ENCODE measurements at places on chromosomes 2 and 18. TPM values are rescaled to one million over a fixed set of nuclear protein-coding genes. Genes with fewer than 3 reads are reported as not detected.

Gene MYO1B
- 137 TPM for total RNA-seq

Gene CD207
- total RNA-seq = not detected

Gene TEKT4
- not detected for total RNA-seq

Gene PPP1R1C
- total RNA-seq = 0.32 TPM

Gene CDCA7
- 5.5 TPM for total RNA-seq

Gene PPIL3
- 28.0 TPM for total RNA-seq

Gene UGT1A6
- not detected for total RNA-seq

Gene DQX1
- total RNA-seq = not detected

Gene UBE2F
- 49.3 TPM for total RNA-seq

Gene CFAP210
- total RNA-seq = not detected

Gene PTRHD1
- total RNA-seq = 27.4 TPM

Gene HOXD1
- total RNA-seq = under 0.01 TPM

Measured in fibroblast of villous mesenchyme (primary cell).